ENCODE measurements at places on chromosomes 4 and X. TPM values are rescaled to one million over a fixed set of nuclear protein-coding genes. Genes with fewer than 3 reads are reported as not detected.

ADH1C gene
- not detected for total RNA-seq

PNMA5 gene
- total RNA-seq = 0.49 TPM

VCX3A gene
- not detected for total RNA-seq

TRIM60 gene
- not detected for total RNA-seq

CCDC160 gene
- 2.7 TPM for total RNA-seq

PAGE2 gene
- total RNA-seq = not detected

GPR50 gene
- 0.59 TPM for total RNA-seq

BANK1 gene
- total RNA-seq = 0.87 TPM

- no peak overlapping the region for H3K27ac ChIP-seq
- no peak overlapping the region for H3K4me3 ChIP-seq
- peaks cover 26% of the 10 kb centered on the region for H3K4me1 ChIP-seq
- no peaks in the 10 kb centered on the region for H3K36me3 ChIP-seq
- H3K27me3 ChIP-seq = no peaks in the 10 kb centered on the region
Observed at GRCh38 chr4:41177016-41177415, 37.3 kb downstream of the APBB2 start.

DNA sequence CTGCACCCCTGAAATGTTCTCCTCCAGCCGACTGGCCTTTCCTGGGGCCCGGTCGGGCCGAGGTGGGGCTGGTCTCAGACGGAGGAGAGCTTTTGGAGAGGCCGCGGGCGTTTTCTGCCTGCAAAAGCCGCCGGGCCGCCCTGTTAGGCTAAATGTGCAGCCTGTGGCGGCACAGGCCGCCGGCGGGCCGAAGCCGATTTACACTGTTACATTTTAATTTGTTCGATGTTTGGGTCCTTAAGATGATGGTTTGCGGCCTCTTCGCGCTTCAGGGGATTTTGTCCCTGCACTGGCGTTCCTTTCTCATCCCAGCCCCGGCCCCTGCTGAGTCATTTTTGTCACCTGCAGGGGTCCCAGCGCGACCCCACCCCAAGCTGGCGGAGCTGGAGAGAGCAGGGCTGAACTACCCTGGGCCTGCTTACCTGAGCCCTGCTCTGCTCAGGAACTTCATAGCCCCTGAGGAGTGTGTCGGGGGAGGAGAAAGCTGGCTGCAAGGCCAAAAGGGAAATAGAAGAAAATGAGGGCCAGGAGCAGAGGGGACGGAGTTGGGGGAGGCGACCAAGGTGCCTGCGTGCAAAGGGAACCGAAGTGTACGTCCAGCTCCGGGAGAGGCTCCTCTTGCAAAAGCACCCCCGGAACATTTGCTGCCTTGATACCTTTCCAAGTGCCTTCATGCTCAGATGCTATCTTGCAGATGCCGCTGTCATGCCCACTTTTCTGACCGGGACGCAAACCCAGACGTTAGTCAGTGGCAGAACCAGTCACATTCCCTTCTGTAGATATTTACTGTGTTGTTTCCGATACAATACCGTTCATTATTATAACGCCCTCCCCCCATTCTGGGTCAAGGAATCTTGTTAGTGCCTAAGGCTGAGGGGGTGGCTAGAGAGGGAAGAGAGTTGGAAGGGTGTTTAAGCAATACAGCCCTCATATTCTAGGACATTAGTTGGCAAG, 977 bp upstream of the RBBP7 start:
- H3K36me3 ChIP-seq = peaks cover 9% of the 10 kb centered on the region
- DNase-seq = peak; percentile 46
- no peaks in the 10 kb centered on the region for H3K27me3 ChIP-seq
- H3K4me1 ChIP-seq = peaks cover 11% of the 10 kb centered on the region

GRCh38 chrX:139932073-139932900, 566 bp downstream of the ATP11C start:
- H3K27me3 ChIP-seq = peaks cover 3% of the 10 kb centered on the region
- no peaks in the 10 kb centered on the region for H3K36me3 ChIP-seq
- H3K27ac ChIP-seq = no peak overlapping the region
- H3K4me1 ChIP-seq = peaks cover 28% of the 10 kb centered on the region
- DNase-seq = peak; percentile 56

GRCh38 chrX:100264200-100264599, 145.9 kb downstream of the PCDH19 start:
- H3K4me3 ChIP-seq = no peak overlapping the region
- H3K27ac ChIP-seq = no peak overlapping the region

- peaks cover 6% of the 10 kb centered on the region for H3K36me3 ChIP-seq
- H3K27ac ChIP-seq = no peak within 1 kb of the TSS
- no peaks in the 10 kb centered on the region for H3K4me1 ChIP-seq
- no peak for DNase-seq
- no peaks in the 10 kb centered on the region for H3K27me3 ChIP-seq
- H3K4me3 ChIP-seq = no peak within 1 kb of the TSS
Observed at GRCh38 chr4:52019936-52020657, at the start of gene LRRC66. TSS of gene LRRC66 (minus strand) at chr4:52020363. CDS start at chr4:52017613, 2,750 bp downstream.

GRCh38 chrX:151694661-151695582, at the start of gene PRRG3:
TSS of gene PRRG3 (plus strand) at chrX:151695458. CDS start at chrX:151698815, 3,357 bp downstream.
- H3K4me1 ChIP-seq = peaks cover 5% of the 10 kb centered on the region
- H3K4me3 ChIP-seq = peak within 1 kb of the TSS; percentile 53
- no peaks in the 10 kb centered on the region for H3K36me3 ChIP-seq
- DNase-seq = peak; percentile 48

- H3K27me3 ChIP-seq = no peaks in the 10 kb centered on the region
- H3K4me1 ChIP-seq = no peaks in the 10 kb centered on the region
- H3K4me3 ChIP-seq = no peak overlapping the region
- H3K27ac ChIP-seq = no peak overlapping the region
- DNase-seq = peak; percentile 50
Observed at GRCh38 chrX:10190367-10190766, 33.6 kb downstream of the CLCN4 start.

GRCh38 chr4:45385306-45385705, 659.0 kb upstream of the GNPDA2 start:
- peaks cover 11% of the 10 kb centered on the region for H3K4me1 ChIP-seq
- H3K36me3 ChIP-seq = no peaks in the 10 kb centered on the region
- no peaks in the 10 kb centered on the region for H3K27me3 ChIP-seq
- DNase-seq = no peak

DNA sequence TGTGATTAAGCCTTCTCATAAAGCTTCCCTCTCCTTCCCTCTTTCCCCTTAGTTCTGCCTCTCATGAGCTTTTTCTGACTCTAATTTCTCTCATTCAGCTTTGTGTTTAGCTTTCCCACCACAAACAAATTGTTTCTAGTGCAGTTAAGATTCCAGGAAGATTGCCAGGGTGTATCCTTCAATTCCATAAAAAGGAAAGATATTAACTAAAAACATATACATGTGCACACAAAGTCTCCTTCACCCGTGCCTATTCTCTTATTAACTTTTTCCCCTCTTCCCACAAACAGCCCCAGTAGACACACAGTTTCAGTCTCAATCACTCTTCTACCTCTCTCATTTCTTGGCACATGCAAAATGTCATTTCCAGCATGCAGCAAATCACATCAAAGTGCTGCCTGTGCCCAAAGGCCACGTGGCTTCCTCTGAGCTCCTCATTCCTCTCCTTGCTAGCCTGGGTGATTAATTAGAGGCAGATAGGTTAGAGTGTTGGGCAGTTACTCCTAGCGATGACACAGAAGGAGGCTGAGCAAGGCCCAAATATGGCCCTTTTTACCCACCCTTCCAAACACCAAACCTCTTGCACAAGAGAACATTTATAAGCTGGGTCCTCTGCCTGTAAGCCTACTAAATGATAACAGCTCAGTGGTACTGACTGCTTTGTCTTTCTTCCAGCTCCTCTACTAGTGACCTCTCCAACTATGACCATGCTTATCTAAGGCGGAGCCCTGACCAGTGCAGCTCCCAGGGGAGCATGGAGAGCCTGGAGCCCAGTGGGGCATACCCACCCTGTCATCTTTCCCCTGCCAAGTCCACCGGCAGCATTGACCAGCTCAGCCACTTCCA, 159.6 kb downstream of the SOWAHB start:
- no peak for DNase-seq
- H3K27ac ChIP-seq = 0 out of 2 replicates have a peak overlapping the region, but pooled peaks have one; percentile 32
- no peaks in the 10 kb centered on the region for H3K27me3 ChIP-seq
- H3K4me3 ChIP-seq = no peak overlapping the region
- H3K36me3 ChIP-seq = peaks cover 6% of the 10 kb centered on the region

GRCh38 chr4:120049732-120050494, 16.7 kb downstream of the MAD2L1 start:
- 0 out of 2 replicates have a peak, but pooled peaks cover 5% of the 10 kb centered on the region for H3K4me1 ChIP-seq
- H3K27ac ChIP-seq = no peak overlapping the region
- peak; percentile 91 for DNase-seq
- no peak overlapping the region for H3K4me3 ChIP-seq

GRCh38 chr4:45475548-45475947, 648.3 kb downstream of the GABRG1 start:
- H3K27me3 ChIP-seq = no peaks in the 10 kb centered on the region
- H3K4me1 ChIP-seq = no peaks in the 10 kb centered on the region
- no peaks in the 10 kb centered on the region for H3K36me3 ChIP-seq
- DNase-seq = no peak

- no peak for DNase-seq
- no peaks in the 10 kb centered on the region for H3K27me3 ChIP-seq
- no peak overlapping the region for H3K27ac ChIP-seq
- H3K4me3 ChIP-seq = no peak overlapping the region
- no peaks in the 10 kb centered on the region for H3K4me1 ChIP-seq
- H3K36me3 ChIP-seq = no peaks in the 10 kb centered on the region
Observed at GRCh38 chr4:126458993-126459392, 1144.2 kb downstream of the FAT4 start.

DNA sequence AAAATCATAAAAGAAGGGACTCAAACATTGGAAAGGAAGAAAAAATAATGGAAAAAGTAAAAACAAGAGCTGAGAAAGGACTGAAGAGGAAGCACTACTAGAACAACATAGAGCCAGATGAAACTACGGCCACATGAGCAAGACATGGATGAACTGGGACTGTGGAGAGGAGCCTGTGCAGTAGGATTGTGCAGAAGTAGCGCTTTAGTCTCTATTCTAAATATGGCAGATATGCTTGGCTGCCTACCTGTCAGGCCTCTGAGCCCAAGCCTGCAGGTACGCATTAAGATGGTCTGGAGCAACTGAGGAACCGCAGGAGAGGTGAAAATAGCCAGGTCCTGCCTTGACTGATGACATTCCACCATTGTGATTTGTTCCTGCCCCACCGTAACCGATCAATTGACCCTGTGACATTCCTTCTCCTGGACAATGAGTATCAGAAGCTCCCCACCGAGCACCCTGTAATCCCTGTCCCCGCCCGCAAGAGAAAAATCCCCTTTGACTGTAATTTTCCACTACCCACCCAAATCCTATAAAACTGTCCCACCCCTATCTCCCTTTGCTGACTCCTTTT, 154.3 kb downstream of the CAMK2D start:
- H3K27me3 ChIP-seq = no peaks in the 10 kb centered on the region
- H3K27ac ChIP-seq = no peak overlapping the region
- no peaks in the 10 kb centered on the region for H3K36me3 ChIP-seq
- H3K4me1 ChIP-seq = no peaks in the 10 kb centered on the region
